Left lung (tissue), 14 donors: ENCODE measurements at places on chromosomes 5 and 9. TPM values are rescaled to one million over a fixed set of nuclear protein-coding genes. Genes with fewer than 3 reads are reported as not detected.

Gene TIFAB
- 0.36 TPM for polyA plus RNA-seq

Gene NR4A3
- polyA plus RNA-seq, result 0.48 TPM

- DNase-seq, result no peak
These were observed 218.4 kb upstream of the KLF4 start for GRCh38 chr9:107707915-107708441.

DNA sequence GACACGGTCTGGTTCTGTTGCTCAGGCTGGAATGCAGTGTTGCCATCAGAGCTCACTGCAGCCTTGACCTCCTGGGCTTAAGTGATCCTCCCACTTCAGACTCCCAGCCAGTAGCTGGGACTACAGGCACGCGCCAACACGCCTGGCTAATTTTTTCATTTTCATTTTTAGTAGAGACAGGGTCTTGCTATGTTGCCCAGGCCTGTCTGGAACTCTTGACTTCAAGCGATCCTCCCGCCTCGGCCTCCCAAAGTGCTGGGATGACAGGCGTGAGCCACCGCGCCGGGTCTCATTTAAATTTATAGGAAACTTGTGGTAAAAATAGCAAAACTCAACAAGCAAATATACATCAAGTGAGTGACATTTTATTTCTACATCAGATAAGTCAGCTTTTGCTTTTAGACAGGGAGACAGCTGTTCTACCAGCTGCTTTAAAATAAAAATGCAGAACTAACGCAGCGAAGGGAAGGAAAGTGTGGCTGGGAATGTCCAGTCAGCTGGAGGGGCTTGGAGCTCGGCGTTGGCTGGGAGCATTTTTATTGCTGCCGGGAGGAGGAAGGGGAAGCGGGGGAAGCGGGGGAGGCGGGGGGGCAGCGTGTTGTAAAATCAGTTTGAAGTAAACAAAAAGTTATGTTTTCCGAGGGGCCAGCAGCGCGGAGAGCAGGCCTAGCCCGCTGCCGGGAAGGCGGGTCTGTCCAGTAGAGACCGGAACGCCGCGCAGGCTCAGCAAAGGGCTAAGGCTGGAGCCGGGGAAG, 707 bp upstream of the ZFYVE16 start:
- no peak for DNase-seq

- no peak for DNase-seq
These were observed 750.9 kb downstream of the MAT2B start for GRCh38 chr5:164256351-164256750.

DNA sequence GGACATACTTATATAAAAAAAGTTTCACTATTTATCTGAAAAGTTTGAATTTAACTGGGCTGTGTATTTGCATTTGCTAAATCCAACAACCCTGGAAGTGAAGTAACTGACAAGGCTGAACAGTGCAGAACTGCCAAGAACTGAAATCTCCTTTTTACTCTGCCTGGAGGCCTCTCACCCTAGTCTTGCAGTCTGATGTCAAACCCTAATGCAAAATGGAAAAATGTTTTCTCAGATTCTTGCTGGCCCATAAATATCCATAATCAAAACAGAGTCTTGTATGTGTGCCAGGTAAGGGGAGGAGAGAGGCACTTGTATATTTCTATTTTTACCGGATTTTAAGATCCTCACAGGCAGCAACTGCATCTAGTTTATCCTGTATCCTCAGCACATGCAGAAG, 432.7 kb upstream of the KLF4 start:
- DNase-seq, result no peak

DNA sequence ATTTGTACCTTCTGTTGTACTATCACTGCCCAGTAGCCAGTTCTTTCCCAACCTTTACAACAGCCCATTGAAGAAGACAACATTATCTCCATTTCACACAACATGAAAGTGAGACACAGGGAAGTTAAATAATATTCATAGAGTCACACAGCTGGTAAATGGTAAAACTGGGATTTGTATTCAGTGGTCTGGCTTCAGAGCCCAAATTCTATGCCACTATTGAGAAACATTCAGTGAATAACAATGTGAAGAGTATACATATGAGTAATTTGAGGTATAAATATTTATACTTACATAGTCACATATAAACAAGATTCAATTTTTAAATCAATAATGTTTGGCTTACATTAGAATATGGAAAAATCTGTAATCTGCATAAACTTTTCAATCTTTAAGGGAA, 13.8 kb downstream of the SMIM15 start:
- DNase-seq, result no peak

DNA sequence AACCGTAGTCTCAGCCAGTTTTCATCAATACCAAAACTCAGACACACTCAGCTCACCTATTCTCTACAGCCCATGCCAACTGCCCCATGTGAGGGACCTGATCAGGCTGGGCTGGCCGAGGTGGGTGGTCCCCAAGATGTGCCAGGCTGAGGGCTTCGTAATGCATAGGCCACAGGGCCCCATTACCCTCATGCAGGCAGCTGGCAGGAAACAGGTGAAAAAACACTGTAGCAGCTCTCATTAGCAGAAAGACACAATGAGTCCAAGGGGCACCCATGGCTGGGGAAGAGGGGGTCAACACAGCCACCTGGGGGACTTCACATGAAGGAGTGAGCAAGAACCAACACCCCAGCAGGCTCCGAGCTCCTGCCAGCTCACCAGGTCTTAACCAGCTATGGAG, 8.2 kb downstream of the IPPK start:
- no peak for DNase-seq

DNA sequence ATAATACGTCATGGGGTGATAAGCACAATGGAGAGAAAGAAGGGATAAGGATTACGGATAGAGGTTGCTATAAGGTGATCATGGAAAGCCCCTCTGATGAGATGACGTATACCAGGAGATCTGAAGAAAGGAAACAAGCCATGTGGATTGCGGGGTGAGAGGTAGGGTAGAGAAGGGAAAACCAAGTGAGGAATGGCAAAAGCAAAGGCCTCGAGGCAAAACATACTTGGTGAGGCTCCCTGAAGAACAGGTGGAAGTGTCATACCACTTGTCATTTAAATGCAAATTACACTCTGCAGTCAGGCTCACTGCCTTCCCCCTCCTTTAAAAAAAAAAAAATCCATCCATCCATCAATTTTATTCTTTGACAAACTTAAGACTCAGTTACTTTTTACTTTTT, 420.8 kb downstream of the RAB3C start:
- no peak for DNase-seq

Gene APBB3
- polyA plus RNA-seq, result 60.1 TPM

DNA sequence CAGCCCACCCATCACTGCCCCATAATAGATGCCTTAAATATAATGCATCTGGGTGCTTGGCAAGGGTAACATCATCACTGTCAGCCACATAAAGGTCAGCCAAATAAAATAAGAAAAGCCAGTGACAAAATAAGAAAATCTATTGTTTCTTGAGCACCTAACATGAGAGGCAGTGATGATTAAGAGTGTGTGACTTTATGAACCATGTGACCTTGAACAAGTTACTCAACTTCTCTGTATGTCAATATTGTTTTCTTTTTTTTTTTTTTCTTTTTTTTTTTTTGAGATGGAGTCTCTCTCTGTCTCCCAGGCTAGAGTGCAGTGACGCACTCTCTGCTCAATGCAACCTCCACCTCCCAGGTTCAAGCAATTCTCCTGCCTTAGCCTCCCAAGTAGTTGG, 98.7 kb downstream of the CDK5RAP2 start:
- no peak for DNase-seq

DNA sequence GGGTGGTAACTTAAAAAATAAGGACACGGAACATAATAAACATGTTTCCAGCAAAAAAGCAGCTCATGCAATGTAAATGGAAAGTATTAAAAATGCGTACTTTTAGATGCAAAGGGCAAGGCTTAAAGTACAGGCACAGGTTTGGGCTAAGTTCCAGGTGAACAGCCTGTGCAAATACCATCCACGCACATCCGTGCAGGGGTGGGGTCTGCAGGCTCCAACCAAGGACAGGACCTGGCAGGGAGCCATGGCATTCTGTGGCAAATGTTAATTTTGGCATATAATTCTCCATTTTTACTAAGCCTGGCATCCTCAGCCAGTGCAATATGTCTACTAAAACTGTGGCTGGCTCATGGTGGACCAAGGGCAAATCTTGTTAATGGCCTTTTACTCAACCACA, 365.8 kb upstream of the DAP start:
- no peak for DNase-seq

DNA sequence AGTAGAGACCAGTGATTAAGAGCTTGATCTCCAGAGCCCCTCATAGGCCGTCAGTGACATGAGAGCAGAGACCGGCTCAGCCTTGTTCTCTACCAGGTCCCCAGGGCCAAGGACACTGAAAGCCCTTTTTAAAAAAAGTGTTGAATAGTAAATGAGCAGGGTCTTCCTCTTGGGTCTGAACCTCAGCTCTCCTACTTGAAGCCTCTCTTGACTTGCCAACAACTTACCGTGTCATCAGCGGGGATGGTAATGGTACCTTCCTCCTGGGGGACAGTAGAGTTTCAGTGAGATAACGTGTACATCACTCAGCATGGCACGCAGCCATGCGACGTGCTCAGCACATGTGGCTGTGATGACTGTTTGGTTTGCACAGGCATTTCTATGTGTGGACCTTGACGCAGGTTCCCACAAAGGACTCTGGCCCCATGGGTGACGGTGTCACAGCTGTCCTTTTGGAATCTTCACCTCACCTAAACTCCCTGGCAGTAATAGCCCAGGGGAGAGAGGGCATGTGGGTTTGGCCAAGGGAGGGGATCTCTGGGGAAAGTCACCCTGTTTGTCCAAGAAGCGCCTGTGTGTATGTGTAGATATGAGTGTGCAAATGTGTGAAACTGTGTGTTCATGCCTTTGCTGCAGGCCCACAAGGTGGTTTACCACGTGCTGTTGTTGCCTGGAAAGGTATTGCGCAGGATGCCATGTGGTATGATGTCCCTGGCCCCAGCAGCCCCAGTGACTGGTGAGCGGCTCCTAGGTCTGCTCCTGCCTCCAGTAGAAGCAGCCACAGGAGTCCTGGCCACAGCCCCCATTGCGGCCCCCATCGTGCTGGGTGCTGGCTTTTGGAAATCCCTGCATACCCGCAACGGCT, 18.7 kb downstream of the ERGIC1 start:
- no peak for DNase-seq

GRCh38 chr5:36236801-36237200, 4.9 kb downstream of the NADK2 start:
- no peak for DNase-seq

GRCh38 chr5:160326981-160327380, 14.6 kb upstream of the CCNJL start:
- DNase-seq, result no peak

DNA sequence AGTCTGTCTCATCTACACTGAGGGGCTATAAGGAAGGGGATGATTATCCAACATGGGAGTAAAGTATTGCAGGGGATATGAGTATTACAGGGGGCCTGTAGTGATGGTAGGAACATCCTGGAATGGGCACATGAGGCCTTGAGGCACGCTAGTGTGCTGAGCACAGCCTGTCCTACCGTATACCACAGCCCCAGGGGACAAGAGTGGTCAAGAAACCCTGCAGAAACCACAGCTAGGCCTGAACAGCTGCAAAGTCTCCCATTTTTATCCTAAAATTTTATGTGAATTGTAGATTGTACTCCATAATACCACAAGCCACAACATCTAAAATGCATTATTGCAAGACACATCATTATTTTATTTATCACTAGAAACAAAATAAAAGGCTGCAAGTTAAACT, 136.3 kb upstream of the ASTN2 start:
- no peak for DNase-seq

- DNase-seq, result no peak
These were observed 40.3 kb downstream of the TNFAIP8 start for GRCh38 chr5:119396030-119396664.

- no peak for DNase-seq
These were observed 80.2 kb upstream of the MIER3 start for GRCh38 chr5:57032151-57032551.

DNA sequence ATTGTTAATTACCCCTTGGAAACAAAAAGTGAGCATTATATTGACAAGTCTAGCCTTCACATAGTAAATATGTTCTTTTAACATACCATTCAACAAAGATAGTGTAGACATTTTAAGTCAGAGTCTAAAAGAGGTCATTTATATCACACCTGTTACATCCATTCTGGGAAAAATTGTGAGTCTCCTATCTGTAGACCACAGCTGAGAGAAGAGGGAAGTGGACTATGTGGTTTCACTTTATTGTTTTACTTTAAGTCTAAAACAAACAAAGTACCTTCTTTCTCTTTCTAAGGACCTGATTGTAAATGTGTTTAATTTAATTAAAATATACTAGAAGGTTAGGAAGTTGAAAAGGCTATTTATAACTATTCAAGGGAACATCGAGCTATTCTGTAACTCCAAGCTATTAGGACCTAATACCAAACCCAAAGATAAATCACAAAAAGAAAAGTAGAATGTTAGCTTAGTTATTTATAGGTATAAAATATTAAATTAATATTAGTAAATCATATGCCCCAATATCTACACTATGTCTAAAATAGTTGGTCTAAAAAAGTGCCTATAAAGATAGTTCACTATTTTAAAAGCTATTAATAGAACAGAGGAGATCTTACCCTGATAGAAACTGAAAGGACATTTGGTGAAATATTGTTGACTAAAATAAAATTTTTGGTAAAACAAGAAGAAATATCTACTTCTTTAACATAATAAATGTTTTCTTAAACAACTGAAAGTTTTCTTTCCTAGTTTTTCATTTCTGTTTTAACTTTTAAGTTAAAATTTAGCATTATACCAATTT, 134.9 kb downstream of the TMEM167A start:
- no peak for DNase-seq

GRCh38 chr5:75690669-75691068, 26.6 kb downstream of the POC5 start:
- no peak for DNase-seq

DNA sequence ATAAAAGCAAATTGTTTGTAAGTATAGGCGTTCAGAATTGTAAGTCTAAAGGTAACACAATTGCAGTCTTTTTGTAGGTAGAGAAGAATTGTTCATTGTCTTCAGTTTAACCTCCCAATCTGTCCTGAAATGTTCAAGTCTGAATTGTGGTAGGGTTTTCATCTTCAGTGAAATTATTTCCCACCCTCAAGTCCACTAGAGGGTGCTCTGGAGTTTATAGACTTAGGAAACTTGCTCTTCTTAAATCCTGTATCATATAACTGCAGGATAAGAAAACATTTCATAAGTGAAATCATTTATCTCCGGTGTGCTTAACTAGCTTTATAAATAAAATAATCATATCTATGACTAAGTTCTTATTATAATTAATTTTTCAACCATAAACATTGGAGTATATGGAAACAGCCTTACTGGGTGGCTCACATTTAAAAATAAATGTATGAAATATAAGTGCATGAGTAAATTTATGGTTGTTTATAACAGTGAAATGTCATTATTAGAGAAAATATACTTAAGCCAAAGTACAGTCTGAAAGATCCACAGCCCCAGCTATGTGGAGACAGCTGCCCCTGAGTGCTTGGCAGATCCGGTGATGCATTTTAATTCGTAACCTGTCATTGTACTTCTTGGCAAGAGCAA, 182.4 kb upstream of the OTULINL start:
- DNase-seq, result peak; percentile 59
